Stimulated activated CD4-positive, alpha-beta T cell treated with anti-CD3 and anti-CD28 coated beads, Interleukin-2, amount 100 ng/mL, for 24 hours (primary cell): ENCODE measurements at places on chromosomes 16 and 17.
A peak's percentile ranks its signal among the peaks of the same experiment; 100 is the strongest.

DNA sequence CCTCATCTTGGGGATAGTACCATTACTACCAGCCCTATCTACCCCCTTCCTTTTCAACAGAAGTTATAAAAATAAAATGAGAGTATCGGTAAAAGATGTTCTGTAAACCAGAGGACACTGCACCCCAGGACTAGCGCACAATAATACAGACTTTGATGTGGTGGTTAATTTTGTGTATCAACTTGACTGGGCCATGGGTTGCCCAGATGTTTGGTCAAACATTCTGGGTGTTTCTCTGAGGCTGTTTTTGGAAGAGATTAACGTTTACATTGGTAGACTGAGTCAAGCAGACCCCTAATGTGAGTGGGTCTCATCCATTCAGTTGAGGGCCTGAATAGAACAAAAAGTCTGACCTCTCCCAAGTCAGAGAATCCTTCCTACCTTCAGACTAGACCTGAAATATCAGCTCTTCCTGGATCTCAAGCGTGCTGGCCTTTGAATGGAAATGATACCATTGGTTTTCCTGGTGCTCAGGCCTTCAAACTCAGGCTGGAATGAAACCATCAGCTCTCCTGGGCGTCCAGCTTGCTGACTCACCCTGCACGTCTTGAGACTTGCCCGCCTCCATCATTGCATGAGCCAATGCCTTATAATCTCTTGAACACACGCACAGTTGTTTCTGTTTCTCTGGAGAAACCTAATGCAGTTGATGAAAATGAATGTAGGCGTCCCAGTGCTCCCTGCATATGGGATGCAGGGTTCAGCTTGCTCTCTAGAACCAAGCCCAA is 10.1 kb downstream of the MRM1 start:
- DNase-seq: no peak

DNA sequence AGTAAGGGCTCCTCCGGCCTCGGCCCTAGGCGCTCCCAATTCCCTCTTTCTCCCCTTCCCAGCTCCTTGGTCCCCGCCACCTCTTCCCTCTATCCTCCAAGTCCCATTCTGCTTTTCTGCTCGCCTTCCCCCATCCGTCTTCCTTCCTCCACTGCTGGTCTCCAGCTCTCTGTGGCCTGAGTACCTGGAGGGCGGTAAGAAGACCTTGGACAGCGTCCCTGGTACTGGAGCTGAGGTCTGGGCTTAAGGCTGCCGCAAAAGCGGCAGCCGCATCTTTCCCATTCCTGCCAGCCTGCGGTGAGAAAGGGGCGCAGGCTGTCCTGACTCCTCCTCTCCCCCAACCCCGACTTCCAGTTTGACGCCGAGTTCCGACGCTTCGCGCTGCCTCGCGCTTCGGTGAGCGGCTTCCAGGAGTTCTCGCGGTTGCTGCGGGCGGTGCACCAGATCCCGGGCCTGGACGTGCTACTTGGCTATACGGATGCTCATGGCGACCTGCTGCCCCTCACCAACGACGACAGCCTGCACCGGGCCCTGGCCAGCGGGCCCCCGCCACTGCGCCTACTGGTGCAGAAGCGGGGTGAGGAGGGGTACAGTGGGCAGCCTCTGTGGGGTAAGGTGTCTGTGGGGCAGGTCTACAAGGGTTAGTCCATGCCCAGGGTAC is 471 bp downstream of the PARD6A start:
- no peak for DNase-seq

GRCh38 chr16:72789465-72789864 is 258.5 kb downstream of the ZFHX3 start:
- DNase-seq: no peak

GRCh38 chr17:14149751-14150150 is 80.4 kb downstream of the COX10 start:
- DNase-seq: no peak

GRCh38 chr17:18860161-18860972 is 2.4 kb downstream of the PRPSAP2 start:
- no peak for DNase-seq

GRCh38 chr16:86479419-86479818 is 30.9 kb upstream of the FOXF1 start:
- no peak for DNase-seq

DNA sequence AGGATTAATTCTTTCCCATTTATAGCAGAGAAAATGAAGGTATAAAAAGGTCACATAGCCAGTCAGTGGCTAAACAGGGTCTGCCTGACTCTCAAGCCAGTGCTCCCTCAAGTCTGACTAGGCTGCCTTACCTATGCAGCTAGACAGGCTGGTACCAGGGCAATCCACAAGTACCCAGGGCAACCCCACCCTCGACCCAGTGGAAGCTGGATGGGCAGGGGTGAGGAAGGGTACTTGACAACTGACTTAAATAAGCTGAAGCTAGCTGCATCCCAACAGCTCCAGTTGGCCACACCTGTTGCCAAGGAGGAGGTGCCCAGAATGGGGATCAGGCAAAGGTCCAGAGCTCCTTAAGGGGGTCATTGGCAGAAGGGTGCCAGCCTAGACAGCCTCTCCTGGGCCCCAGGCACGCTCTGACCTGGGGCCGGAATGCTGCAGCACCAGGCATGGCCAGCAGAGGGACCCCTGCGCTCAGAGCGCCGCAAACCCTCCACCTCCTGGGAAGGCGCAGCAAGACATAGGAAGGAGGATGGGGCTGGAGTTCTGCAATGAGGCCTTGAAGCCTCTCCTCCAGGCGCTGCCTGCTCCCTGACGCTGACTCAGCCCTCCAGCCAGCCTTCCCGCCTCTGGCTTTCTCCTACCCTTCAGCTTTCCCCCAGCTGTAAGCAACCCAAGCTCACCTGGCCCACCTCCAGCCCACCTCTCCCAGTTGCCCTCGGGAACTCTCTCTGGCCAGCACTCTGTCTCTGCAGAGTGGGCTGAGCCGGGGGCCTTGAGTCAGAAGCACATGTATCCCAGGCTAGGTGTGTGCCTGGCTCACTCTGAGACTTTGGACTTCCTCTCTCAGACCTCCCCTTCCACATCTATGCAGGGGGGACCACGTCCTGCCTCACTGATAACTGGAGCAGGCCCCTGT is 28.8 kb downstream of the MPP2 start:
- DNase-seq: peak; percentile 81

GRCh38 chr17:1630662-1631061 is 2.0 kb upstream of the SLC43A2 start:
- DNase-seq: no peak

DNA sequence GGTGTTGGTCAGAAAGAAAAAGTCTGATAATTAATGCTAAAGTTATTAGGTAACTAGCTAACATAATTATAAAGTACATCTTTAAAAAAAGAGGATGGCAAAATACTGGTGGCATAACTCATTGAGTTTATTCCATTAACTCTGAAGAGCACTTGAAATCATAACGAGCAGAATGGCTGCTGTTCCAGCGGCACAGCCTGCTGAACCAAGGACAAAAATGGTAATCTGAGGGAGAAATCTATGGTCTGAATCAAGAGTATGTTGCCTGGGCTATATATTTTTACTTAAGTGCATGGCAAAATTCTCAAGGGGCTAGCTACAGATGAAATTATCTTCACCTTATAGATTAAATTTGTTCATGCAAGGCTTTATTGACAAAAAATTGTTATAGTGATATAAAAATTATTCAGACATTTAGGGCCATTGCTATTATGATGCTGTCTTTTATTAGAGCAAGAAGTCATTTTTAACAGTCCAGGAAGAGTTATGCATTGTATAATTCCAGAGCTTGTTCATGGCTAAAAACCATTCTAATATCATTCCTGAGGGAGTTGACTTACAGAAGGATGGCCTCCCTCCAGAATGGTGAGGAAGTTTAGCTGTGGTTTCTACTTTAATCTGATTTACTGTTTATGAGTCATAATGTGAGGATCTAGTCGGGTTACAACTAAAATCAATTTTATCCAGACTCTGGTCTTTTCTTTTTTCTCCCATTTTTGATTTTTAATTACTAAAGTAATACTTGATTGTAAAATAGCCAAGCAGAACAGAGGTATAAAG is 41.4 kb upstream of the ANKFN1 start:
- no peak for DNase-seq

DNA sequence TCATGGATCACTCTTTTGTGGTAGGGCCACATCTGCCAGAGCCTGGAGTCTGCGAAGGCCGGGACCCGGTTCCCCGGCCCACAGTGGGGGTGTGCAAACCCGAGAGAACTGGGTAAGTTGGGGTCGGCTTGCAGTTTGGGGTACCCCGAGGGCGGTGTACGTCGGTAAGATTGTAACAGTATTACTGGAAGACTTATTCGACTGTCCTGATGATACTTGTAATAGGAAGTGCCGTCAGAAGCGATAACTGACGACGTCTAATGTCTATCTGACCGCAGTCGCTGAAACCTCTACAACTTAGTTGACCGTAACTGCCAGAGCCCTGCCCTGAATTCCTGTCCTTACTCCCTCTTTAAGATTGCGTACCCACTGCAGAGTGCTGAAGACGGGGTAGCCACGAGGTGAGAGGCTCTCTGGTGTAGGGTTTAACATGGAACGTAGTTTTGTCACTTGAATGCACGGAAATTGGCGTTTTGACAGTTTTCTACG is 24.0 kb downstream of the TRPV2 start:
- no peak for DNase-seq

DNA sequence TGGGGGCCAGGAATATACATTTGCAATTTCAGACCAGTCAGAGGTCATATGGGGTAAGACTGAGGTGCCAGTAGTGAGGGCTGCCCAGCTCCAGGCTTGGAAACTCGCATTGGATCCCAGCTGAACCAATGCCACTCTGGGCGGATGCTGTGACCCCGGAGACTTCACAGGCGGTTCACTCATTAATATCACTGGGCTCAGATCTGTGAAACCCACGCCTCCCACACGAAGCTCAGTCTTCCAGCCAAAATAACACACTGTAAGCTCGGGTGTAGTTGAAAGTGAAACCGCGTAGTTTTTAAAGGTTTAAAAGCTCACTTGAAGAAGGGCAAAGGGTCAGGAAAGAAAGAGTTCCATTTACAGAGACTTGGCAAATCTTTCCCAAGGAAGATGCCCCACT is 254.8 kb downstream of the FOXL1 start:
- no peak for DNase-seq
